ENCODE measurements at places on chromosomes 4 and X. TPM values are rescaled to one million over a fixed set of nuclear protein-coding genes. Genes with fewer than 3 reads are reported as not detected.

The HOPX gene
- total RNA-seq: 3.0 TPM

The ARHGAP24 gene
- total RNA-seq: 0.50 TPM

The TET2 gene
- 5.2 TPM for total RNA-seq

The SLC26A1 gene
- total RNA-seq: 5.8 TPM

The CCNI gene
- total RNA-seq: 116 TPM

The AMBN gene
- not detected for total RNA-seq

The STPG2 gene
- not detected for total RNA-seq

The HMX1 gene
- total RNA-seq: not detected

The SSX2 gene
- total RNA-seq: not detected

The C4orf17 gene
- not detected for total RNA-seq

The RAB33A gene
- total RNA-seq: not detected

The HPGD gene
- total RNA-seq: 33.7 TPM

The PHKA1 gene
- 4.8 TPM for total RNA-seq

The SSX4B gene
- total RNA-seq: not detected

The RASSF6 gene
- total RNA-seq: 2.3 TPM
